ENCODE measurements at places on chromosomes 5 and 9. TPM values are rescaled to one million over a fixed set of nuclear protein-coding genes. Genes with fewer than 3 reads are reported as not detected.

GRCh38 chr9:96345551-96345950, 38.0 kb downstream of the SLC35D2 start:
- H3K27me3 ChIP-seq: no peaks in the 10 kb centered on the region
- no peak overlapping the region for H3K4me3 ChIP-seq
- H3K4me1 ChIP-seq: no peaks in the 10 kb centered on the region
- H3K36me3 ChIP-seq: peaks cover 4% of the 10 kb centered on the region

GRCh38 chr9:117970276-117971050, 266.3 kb downstream of the TLR4 start:
- peaks cover 4% of the 10 kb centered on the region for H3K27me3 ChIP-seq
- no peak overlapping the region for H3K27ac ChIP-seq
- no peaks in the 10 kb centered on the region for H3K4me1 ChIP-seq
- no peak overlapping the region for H3K4me3 ChIP-seq

DNA sequence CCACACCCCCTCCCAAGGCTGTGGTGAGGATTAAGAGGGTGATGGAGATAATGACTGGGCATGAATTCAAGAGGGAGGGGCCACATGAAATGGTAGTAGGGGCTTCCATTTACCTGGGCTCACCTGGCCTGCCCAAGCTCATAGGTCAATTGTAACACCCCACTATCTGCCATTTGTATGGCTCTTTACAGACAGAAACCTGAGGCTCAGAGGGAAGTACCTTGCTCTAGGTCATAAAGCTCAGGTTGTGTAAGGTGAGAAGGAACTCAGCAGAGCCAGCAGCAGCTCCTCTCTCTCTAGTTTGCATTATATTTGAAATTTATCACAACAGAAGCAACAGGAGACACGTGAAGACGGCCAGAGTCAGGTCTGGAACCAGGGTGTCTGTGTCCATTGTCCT, 133.4 kb upstream of the ALDH1B1 start:
- H3K27ac ChIP-seq: no peak overlapping the region
- peaks cover 6% of the 10 kb centered on the region for H3K4me1 ChIP-seq
- no peaks in the 10 kb centered on the region for H3K36me3 ChIP-seq
- no peak for DNase-seq
- no peaks in the 10 kb centered on the region for H3K27me3 ChIP-seq
- no peak overlapping the region for H3K4me3 ChIP-seq

DNA sequence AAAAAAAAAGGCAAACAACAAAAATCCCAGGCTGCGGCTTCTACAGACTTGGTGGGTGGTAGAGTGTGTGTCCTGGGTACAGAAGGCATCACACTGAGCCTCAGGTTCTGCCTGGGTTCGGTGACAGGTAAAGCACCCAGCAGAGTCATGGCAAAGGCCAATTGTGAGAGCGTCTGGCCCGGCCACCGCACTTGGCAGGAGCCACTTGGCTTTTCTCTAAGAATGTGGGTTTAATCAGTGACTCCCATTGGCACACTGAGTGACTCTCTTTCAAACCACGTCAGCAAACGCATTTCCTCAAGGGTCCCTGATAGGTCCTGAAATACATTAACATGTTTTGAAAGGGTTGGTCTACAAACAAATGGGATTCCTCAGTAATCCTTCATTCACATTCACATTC, 17.0 kb downstream of the COL23A1 start:
- H3K4me3 ChIP-seq: no peak overlapping the region
- H3K4me1 ChIP-seq: peaks cover 9% of the 10 kb centered on the region
- peaks cover 45% of the 10 kb centered on the region for H3K27me3 ChIP-seq
- DNase-seq: no peak
- H3K36me3 ChIP-seq: peaks cover 12% of the 10 kb centered on the region

GRCh38 chr9:113393281-113393680, 7.8 kb downstream of the ALAD start:
- H3K36me3 ChIP-seq: peaks cover 17% of the 10 kb centered on the region
- no peaks in the 10 kb centered on the region for H3K27me3 ChIP-seq
- DNase-seq: no peak
- H3K4me1 ChIP-seq: peaks cover 7% of the 10 kb centered on the region

Gene STX17
- total RNA-seq: 44.8 TPM

Gene CLIC3
- total RNA-seq: 38.6 TPM

Data from type B pancreatic cell (in vitro differentiated cells).